Left hindlimb (tissue), 1 donor: ENCODE measurements at places on chromosomes 2 and 18.

DNA sequence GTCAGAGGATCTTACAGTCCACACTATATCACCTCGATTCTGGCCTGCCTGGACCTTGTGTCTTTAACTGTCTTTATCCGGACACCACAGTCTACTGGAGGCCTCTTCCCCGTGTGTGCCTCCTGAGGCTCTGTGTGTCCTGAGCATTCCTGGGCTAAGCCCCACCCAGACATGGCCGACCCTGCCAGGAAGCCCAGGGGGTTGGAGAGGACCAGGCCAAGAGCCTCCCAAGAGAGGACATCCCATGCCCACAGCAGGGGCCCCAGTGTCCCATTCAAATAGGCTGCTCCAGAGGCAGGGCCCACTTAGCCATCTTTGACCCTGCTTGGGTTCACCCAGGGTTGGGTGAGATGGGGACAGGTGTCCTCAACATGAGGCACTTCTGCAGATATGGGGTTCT, 84.7 kb upstream of the OTOS start:
- DNase-seq, result peak; percentile 8

DNA sequence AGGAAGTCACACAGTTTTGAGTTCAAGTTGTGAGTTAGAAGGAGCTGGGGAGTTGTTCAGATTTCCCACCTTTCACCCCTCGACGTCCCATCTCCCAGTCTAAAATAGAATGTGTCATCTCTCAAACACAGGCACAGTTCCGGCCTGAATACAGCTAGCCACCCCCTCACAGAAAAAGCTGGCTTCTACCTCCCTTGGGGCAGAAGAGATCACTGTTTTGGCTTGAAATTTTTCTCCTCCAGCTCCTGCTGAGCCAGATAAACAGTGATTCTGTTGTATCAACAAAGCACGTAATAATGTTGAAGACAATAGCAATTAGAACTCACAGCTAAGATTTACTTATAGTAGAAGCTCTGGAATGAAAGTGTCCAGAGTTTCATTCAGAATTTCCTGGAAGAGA, 74.7 kb downstream of the KIAA2012 start:
- no peak for DNase-seq

GRCh38 chr2:1515986-1516797, 102.9 kb downstream of the TPO start:
- no peak for DNase-seq

DNA sequence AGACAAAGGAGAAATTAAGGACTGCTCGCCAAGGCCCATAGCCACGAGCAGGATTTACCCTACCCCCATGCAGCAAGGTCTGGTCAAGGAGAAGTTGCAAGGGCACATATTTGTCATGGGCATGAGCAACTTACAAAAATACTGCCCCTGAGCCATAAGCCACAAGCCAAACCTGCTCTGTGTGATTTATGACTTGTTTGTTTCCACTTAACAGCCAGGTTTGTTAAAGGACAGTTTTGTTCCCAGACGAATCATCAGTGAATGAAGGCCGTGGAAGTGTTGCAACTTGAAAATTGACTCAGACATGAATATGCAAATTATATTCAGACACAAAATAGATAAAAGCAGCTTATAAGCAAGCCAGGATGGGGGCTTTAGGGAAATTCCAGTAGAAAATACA, 31.3 kb upstream of the EVA1A start:
- DNase-seq, result no peak

DNA sequence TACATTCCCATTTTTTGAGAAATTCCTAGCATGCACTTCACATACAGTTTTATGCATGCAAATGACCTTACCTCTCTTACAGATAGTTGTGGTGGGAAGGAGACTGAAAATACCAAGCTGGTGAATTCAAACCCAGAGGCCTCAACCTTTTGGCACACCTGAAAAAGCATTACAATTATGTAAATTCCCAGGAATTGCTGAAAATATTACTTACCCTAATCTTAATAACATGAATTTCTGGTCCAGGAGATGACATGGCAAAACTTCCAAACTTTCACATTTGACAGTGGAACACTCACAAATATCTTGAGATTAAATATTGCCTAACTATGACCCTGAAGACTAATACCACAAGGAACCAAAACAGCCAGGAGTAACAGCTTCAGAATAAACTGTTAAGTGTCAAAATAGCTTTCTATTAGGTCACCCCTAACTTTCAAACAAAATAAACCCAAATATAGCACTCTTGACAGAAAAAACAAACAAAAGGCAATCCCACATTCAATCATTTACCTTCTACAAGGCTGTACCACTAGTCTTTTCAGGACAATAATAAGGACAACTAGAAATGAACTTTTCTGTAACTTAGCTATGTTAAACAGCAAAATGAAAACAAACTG, 10.9 kb upstream of the PEX13 start:
- DNase-seq, result no peak

DNA sequence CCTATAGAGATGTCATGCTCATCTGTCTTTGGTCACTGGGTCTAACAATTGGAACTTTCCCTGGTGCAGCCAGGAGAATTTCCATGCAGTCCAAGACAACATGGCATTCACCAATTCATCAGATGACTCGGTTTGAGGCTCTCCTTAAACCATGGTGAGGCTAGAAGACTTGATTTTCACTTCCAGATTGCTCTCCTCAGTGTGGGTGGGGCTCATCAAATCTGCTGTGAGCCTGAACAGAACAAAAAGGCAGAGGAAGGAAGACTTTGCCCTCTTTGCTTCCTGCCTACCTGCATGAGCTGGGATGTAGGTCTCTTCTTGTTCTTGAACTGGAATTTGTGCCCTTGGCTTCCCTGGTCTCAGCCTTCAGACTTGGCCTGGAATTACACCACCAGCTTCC, 203.4 kb upstream of the TRIB2 start:
- no peak for DNase-seq
